ENCODE measurements at places on chromosomes 3 and 15.

- no peak for DNase-seq
Measured at GRCh38 chr15:25406846-25407245, 32.0 kb downstream of the UBE3A start.

- no peak for DNase-seq
Measured at GRCh38 chr3:172181932-172182586, 142.7 kb downstream of the FNDC3B start.

DNA sequence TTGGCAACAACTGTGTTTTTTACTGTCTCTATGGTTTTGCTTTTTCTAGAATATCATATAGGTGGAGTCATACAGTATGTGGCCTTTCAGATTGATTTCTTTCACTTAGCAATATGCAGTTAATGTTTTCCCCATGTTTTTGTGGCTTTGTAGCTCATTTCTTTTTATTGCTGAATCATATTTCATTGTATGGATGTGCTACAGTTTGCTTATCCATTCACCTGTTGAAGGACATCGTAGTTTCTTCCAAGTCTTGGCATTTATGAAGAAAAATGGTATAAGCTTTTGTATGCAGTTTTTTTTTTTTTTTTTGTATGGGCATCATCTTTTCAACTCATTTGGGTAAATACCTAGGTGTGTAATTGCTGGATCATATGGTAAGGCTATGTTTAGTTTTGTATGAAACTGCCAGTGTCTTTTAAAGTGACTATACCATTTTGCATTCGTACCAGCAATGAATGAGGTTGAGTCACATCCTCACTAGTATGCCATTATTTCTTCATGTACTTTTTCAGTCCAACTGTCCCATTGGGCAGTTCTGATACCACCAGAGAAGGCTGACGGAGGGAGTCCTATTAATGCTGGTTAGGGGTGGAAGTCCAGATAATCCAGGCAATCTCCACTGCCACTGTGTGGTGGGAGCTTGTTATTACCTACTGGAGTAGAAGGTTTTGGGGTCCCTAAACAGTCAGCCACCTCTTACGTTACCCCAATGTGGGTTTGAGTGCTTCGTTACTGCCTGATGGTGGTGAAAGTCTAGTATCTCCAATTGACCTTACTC, 210.5 kb downstream of the DOCK3 start:
- DNase-seq = no peak

DNA sequence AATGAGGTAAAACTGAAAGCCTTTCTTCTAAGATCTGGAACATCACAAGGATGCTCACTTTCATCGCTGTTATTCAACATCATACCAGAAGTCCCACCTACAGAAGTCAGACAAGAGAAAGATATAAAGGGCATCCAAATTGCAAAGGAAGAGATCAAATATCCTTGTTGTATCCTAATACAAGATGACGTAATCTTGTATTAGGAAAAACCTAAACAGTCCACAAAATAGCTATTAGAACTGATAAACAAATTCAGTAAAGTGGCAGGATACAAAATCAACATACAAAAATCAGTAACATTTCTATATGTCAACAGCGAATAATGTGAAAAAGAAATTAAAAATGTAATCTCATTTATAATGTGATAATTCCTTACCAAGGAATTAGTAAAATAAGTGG, 195.1 kb upstream of the CBLB start:
- DNase-seq = no peak

- no peak for DNase-seq
Measured at GRCh38 chr3:103672346-103672745, 1237.5 kb downstream of the ZPLD1 start.

DNA sequence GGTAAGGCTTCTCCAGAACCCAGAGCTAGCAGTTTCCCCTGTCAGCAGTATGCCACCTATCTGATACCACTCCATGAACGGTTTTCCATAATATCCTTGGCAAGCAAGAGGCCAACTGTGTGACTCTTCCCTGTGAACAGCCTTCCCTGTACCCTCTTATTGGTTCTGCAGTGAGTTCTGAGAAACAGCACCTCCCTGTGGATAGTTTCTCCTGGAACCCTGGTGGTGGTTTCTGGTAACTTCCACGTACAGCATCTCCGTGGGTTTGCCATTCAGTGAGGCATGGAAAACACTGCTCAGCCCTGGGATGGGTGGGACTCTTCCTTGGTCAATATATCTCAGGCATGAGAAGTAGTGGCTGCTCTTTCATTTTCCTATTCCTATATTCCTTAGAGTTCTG, 19.4 kb upstream of the SERPINI2 start:
- DNase-seq = peak; percentile 58

Data from HT-29 (cell line).